Bronchial epithelial cell (primary cell): ENCODE measurements at places on chromosomes 4 and X. TPM values are rescaled to one million over a fixed set of nuclear protein-coding genes. Genes with fewer than 3 reads are reported as not detected.

DNA sequence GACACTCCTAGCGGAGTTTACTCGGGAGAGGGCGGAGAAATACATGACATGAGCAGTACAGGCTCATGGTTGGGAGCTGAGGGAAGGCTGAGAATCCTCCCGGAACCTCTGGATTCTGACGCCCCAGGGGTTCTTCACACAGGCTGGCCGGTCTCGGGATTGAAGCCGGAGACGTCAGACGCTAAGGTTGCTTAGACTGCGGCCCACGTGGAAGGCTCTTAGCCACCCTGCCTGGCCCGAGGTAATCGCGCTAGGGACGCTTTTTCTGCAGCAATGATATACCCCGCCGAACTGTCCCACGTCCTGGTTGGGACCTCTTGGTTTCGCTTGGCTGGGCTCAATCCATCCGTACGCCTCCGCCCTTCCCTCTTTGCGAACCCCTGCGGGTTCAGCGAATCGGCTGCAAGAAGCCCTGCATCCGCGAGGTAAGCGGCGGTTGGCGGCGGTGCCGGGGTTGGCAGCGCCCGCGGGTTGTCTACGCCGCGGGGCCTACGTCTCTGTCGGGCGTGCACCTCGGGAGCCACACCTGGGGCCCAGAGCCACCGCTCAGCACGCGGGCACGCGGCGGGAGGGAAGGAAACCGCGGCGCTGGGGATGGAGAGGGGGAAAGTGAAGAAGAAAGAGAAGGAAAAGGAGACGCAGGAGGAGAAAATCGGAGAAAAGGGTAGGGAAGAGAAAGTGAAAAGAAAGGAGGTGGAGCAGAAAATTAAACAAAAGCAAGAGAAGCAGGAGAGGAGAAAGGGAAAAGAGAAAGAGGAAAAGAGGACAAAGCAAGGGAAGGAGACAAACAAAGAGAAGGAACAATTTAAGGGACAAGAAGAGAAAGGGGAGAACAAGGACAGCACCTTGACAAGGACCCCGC lies at the start of gene ARL9:
ARL9 (plus strand) TSS at position 523 of the 862 bp plus-strand sequence; CDS start at position 595, 72 bp downstream.
- DNase-seq, result peak; percentile 35

- peak; percentile 29 for DNase-seq
Measured at GRCh38 chr4:113783289-113783688, 21.8 kb upstream of the CAMK2D start.

GRCh38 chrX:1011691-1012283 lies 200.7 kb downstream of the CRLF2 start:
- no peak for DNase-seq

DNA sequence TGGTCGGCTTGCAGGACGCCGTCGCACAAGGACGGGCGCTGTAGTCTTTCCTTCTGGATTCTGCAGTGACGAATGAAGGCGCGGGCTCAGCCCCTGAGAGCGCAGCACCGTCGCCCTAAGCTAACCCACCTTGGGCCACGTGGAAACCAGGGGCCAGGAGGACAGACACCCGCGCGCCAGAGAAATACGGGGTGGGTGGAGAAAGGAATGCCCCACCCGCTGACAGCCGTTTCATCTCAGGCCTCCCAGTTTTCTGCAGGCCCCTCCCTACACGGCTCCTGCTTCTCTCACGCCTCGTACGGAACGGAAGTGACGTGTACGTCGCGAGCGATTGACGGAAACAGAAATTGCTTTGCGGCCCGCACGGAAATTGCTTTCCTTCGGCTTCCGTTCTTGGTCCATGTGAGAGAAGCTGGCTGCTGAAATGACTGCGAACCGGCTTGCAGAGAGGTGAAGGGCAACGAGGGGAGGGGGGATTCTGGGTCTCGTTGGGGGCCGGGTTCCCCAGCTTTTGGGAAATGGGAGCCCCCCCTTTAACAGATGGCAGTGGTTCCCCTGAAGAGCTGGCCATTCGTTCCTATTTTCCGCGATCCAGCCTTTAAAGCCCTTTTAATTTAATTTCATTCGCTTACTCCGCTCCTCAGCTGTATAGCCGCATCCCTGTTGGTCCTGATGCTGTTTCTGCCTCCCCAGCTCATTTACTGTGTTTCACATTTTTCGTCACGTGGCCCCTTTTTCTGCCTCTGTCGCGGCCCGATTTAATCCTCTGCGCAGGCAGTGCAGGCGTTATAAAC lies at the start of gene UTP14A:
UTP14A (plus strand) TSS at position 378 of the 794 bp plus-strand sequence; CDS start at position 425, 47 bp downstream.
- peak; percentile 82 for DNase-seq

DNA sequence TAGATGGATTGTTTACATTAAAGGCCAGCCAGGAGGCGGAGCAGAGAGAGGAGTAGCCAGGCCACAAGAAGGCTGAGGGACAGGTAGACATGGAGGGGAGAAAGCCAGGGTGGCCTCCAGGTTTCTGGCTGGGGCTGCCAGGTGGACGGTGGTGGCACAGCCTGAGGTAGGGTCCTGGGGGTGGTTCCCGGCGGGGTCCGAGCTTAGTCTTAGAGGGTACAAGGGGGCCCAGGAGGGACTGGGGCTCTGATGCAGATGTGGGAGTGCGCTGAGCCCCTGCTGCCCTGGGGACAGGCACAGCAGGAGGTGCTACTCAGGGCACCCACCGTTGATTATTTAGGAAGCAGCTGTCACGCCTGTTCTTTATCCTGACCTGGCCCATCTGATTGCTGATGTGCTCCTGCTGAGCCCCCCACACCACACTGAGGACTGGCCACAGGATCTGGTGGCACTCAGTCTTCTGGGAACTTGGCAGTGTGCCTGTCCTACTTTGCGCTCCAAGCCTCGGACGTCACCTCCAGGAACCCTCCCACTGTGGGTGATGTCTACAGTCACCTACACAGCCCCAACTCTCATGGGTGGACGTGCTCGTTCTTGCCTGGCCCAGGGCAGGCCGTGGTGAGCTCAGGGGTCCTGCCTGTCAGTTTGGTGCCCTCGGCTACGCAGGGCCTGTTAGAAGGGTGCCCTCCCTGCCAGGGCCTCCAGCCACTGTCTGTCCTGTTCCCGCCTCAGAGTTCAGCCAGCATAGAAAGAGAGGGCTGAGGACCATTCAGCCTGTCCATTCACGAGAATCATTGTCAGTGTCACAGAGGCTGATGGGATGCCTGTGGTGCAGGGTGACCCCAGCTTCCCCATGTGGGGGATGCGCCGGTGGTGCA lies 12.0 kb downstream of the WFS1 start:
- DNase-seq, result no peak

GRCh38 chr4:102076622-102077021 lies 268.7 kb downstream of the SLC39A8 start:
- DNase-seq, result peak; percentile 69

JCHAIN gene
- total RNA-seq, result not detected in 2 replicates

DNA sequence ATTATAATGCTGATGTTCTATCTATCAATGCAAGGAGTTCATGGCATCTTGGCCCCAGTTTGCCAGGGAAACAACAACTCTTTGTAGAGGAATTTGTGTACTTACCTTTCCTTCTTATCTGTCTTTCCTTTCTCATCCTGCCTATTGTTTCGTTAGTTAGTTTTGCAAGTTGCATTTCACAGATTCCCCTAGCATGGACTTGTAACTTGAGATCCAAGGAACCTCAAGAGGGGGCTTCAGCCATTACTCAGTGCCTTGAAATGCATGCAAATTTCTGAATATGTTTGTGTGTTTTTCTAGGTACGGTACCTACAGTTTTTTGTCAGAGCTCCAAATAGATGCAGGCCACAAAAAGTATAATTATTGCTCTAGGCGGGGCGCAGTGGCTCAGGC lies 203.6 kb downstream of the LDB2 start:
- DNase-seq, result no peak

NEIL3 gene
- 0.53 and 0.90 TPM in 2 replicates for total RNA-seq

DNA sequence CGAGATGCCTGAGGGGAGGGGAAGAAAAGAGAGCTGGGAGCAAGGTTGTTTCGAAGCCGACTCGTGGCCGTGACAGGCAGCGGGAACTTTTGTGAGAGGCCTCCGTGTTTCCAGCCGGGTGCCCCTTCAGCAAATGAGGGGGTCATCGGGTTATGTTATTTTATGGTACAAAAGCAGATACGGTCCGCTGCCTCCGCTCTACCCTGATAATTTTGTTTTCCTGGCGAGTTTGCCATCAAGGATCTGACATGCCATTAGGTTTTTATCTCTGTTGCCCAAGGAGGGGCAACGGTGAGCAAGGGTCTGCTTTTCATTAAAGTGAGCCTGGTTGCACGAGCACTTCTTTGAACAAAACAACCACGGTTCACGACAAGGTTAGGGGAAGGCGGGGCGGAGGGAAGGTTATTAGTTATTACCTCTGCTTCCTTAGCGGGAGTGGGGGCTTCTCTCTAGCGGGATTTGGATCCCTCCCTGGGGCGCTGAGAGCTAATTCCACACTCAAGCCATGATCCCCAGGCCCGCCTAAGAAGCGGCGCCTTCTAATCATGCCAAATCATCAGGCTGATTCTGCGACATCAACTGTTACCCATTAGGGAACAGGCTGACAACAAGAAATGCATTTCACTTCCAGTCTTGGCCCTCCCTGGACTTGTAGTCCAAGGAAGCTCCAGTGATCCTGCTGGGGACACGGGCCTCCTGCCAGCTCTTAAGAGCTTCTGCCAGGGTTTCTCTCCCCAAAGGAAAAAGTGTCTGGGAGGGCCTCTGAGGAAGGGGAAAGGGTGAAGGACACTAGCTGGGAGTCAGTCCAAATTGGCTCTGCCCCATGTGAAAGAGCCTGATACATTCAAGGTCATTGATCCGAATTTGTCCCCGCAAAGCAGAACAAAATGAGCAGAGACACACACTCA lies 617.7 kb downstream of the MID1IP1 start:
- no peak for DNase-seq

DNA sequence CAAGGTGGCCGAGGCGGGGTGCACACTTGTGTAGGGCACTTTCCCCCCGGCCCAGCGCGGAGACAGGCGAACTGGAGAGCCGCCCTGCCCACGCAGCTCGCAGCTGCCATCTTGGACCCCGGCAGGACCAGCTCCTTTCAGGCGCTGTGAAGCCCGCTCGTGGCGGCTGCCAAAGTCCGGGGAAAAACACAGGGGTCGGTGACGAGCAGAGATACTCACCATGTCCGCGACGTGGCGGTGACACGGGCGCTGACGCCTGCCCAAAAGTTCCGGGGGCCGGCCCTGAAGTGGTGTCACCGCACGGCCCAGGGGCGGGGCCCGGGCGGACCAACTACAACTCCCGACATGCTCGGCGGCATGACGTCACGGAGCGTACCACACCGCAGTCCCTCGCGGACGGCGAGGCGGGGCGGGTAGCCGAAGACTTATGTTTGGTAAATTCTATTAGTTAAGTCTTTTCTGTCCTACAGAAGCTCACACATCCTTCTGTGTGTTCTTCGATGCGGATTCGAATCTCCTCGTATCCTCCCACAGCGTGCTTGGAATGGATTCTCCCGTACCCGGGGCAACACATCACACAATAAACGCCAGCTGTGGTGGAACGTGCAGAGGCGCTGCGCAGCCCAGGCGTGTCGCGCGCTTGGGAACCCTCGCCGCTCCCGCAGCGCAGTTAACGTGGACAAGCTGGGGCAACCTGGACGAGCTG lies at the start of gene UFSP2:
UFSP2 (minus strand) TSS at position 318 of the 706 bp plus-strand sequence; CDS start at position 222, 96 bp downstream.
- DNase-seq, result peak; percentile 80

CXCL10 gene
- 0.13 TPM in 1 of 2 replicates, not detected in the other for total RNA-seq

DNA sequence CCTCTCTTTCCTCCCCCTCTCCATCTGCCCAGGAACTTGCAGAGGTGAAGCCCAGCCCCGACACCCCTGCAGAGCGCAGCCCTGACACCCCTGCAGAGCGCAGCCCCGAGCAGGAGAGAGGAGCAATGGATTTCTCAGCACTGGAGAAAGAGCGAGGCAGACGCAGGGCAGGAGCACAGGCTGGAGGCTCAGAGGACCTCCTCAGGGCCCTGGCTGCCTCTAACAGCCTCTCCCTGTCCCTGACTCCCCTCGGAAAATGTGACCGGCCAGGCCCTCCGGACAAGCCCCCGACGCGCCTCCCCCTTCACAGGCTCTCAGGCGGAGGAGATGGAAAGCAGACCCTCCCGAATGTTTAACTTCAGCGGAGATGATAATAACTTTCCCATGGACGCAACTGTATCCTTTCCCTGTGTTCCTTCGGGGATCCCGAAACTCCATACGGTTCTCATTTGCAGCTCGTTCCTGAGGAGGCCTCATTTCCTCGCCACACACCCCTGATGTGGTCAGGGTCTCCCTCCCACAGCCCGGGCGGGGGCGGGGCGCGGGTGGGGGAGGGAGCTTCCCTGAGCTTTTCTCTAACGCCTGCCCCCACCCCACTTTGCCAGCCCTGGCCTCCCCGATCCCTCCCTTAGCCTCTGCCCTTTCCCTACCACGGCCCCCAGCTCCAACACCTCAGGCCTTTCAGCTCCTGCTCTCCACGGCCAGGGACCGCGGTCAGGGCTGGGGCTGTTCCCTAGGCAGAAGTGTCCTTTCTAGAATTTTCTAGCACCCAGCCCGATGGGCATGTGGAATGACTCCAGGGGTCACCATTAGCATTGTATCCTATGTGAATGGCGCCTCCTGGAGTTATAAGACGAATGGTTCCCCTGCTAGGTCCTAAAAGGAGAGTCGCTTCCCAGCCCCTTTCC lies 201.1 kb upstream of the BCOR start:
- no peak for DNase-seq

DNA sequence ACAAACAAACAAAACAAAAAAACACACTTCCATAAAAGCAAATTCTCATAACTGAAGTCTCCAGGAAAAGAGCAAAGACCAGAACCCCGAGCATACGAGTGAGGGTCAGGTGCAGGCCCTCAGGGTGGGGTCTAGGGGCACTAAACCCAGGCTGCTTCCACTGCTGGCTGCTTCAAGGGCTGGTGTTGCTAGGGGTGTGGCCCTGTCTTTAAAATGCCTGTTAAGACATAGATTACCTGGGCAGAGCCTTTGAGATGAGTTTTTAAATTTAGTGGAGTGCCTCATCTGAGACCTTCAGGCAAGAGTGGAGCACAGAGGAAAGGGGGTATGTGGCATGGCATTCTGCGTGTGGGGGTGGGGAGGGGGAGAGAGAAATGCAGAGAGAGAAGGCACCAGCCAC lies 87.0 kb downstream of the FHDC1 start:
- peak; percentile 34 for DNase-seq

- no peak for DNase-seq
Measured at GRCh38 chrX:155673338-155673737, 60.6 kb upstream of the TMLHE start.

- DNase-seq, result no peak
Measured at GRCh38 chr4:150265806-150266205, 187.6 kb downstream of the DCLK2 start.

CCKAR gene
- total RNA-seq, result not detected in 2 replicates

- no peak for DNase-seq
Measured at GRCh38 chr4:114026447-114026846, 47.0 kb upstream of the ARSJ start.

SMIM43 gene
- under 0.01 TPM in 1 of 2 replicates, not detected in the other for total RNA-seq

DNA sequence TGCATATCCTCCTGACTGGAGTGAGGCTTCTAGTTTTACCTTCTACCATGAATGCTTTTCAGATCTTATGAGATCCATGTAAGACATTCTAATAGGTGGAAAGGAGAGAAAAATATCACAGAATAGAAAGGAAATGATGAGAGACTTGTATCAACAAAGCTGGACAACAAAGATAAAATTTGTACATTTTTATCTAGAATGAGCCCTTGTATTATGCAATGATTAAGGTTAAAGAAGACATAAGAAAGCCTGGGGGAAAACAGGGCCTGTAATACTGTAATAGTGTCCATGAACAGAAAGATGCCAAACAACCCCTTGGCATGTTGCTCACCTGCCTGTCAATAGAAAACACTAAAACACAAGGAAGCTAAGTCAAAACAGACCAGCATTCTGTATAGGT lies 44.2 kb upstream of the SCRG1 start:
- no peak for DNase-seq
